ENCODE measurements at places on chromosomes 16 and 17.

GRCh38 chr16:1379304-1380076 lies 27.8 kb downstream of the GNPTG start:
- peak; percentile 73 for DNase-seq

- no peak for DNase-seq
These were observed 6.3 kb upstream of the ZCCHC14 start for GRCh38 chr16:87499189-87499486.

DNA sequence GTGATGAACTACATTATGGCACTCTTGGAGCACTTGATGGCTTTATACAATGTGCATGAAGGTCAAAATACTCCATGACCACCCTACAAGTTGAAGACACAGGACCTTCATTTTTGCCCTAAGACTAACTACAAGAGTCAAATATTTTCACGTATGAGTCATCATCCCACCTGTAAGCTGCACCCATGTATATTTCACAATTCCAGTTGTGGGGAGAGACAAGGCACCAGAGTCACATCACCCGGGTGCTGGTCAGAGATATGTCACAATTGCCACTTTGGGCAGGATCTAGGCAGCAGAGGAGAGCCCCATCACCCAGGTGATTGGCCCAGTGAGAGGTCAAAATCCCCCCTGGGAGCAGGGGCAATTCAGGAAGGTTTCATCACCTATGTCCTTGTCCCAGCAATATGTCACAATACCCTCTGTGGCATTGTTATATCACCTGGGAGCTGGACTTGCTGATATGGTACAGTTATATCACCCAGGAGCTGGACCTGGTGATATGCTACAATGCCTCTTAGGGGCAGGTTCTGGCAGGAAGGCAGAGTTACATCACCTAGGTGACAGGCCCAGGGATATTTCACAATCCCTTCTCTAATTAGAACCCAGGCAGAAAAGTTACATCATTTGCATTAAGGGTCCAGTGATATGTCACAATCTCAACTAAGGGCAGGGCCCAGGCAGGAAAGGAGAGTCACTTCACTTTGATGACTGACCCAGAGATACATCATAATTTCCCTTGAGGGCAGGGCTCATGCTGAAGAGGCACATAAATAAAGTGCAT lies 1839.2 kb downstream of the TP53TG3F start:
- DNase-seq, result no peak

- no peak for DNase-seq
These were observed 524.2 kb upstream of the EEF2KMT start for GRCh38 chr16:5621826-5622225.

DNA sequence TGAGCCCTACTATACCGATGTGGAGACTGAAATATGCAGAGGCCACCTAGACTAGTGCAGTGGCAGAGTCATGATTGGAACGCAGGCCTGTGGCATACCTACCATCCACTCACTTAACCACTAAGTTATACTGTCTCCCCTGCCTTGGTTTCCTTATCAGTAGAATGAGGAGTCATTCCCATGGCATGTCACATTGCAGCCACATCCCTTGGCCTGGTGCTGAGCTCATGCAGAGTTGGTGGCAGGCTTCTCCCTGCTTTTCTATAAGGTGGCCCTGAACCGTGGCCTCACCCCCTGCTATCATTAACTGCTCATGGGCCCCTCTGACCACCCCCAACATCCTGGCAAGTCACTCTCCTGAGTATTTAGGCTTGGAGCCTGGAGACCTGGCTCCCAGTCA lies 212.5 kb downstream of the KATNIP start:
- DNase-seq, result no peak

GRCh38 chr17:78717431-78717980 lies 64.6 kb downstream of the CYTH1 start:
- no peak for DNase-seq

- DNase-seq, result peak; percentile 89
These were observed 340 bp upstream of the MYO1D start for GRCh38 chr17:32877164-32877764.

- DNase-seq, result no peak
These were observed 17.8 kb downstream of the ZZEF1 start for GRCh38 chr17:4124999-4125398.

DNA sequence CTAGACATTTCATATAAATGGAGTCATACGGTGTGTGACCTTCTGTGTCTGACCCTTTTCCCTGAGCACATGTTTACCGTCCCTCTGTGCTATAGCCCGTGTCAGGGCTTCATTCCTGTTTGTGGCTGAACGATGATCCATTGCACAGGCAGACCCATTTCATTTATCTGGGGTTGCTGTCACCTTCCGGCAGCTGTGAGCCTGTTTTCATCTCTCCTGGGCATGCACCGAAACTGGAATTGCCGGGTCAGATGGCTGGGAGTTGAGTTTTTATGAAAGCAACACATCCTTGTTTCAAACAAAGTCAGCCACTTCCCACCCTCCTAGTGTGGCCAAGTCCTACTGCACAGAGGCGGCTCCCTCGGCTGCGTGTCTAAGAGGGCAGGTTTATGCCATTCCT lies 25.5 kb downstream of the BAIAP2 start:
- no peak for DNase-seq

- no peak for DNase-seq
These were observed 748 bp downstream of the ATF7IP2 start for GRCh38 chr16:10386517-10387100.

DNA sequence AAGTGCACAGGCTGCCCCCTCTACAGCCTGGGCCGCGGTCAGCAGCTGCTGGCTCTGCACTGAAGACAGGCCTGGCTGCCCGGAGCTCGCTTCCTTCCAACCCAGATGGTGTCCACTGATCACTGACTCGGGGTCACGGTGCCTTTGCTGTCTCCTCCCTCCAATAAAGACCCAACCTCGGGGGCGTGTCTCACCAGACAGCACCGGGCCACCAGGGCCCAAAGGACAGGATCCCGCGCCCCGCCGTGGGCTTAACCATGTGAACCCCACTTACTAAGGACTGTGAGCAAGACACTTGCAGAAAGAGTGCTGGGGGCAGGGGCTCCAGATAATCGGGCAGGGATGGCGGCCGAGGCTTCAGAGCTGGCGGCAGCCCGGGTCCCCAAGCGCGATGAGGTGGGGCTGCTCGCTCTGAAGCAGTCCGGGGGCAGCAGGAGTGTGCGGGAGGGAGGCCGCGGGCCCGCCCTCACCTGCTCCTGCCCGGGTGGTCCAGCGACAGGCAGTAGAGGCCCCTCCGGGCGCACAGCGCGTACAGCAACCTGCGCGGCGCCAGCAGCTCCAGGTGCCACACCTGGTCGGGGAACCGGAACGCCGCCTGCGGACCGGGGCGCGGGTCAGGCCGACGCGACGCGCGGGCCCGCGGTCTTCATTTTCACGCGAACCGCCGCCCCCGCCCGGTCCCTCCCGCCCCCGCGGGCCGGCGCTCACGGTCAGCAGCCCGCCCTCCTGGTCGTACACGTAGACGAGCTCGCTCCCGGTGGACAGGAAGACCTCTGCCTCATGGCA lies 502 bp downstream of the FAAP100 start:
- DNase-seq, result no peak

- no peak for DNase-seq
These were observed 37.9 kb downstream of the PIGL start for GRCh38 chr17:16254773-16255400.

GRCh38 chr16:66842765-66843164 lies 1.4 kb upstream of the CA7 start:
- DNase-seq, result no peak

- DNase-seq, result no peak
These were observed 4.5 kb downstream of the ATMIN start for GRCh38 chr16:81040131-81040530.

- DNase-seq, result no peak
These were observed 59.6 kb upstream of the CDH13 start for GRCh38 chr16:82567175-82567574.

GRCh38 chr16:9042964-9043680 lies 48.3 kb upstream of the HAPSTR1 start:
- no peak for DNase-seq

- no peak for DNase-seq
These were observed 47.7 kb downstream of the SMURF2 start for GRCh38 chr17:64614266-64615027.

GRCh38 chr17:49715717-49716279 lies 8.0 kb upstream of the SLC35B1 start:
- peak; percentile 39 for DNase-seq

GRCh38 chr16:55323637-55324271 lies at the start of gene IRX6:
Gene IRX6 (plus strand): TSS chr16:55324203. CDS start chr16:55325092, 889 bp downstream.
- DNase-seq, result no peak

GRCh38 chr17:40859536-40859935 lies 7.5 kb downstream of the KRT12 start:
- DNase-seq, result no peak

DNA sequence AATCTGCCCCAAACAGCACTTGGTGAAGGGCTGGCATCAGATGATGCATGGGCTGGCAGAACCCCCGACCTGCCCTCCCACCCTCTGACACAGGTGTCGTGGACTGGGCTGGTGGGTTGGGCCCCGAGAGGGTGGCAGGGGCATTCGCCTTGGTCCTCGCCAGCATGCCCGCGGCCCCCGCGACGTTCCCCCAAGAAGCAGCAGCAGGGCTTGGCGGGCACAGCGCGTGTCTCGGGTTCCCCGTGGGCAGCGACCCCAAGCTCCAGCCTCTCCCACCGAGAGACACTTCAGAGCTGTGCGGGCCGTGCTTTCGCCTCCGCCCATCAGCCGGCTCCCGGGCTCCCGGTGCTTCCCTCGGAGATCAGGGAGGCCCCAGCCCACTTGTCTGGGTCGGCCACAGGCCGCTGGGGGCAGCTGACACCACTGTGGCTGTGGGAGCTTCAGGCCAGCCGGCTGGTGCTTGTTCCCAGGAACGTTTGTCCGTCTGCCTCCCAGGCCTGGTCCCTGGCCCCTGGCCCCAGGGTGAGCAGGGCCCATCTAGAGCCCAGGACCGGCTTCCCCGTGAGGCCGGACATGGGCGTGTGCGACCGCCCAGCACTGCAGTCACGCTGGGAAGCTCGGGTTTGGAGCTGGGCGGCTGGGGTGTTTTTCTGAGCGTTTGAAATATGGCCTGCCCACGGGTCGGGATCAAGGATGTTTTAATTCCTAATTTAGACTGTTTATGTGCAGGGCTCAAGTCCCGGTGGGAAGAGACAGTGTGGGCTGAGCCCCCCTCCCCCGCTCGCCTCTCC lies 16.6 kb downstream of the CACNA1H start:
- no peak for DNase-seq

DNA sequence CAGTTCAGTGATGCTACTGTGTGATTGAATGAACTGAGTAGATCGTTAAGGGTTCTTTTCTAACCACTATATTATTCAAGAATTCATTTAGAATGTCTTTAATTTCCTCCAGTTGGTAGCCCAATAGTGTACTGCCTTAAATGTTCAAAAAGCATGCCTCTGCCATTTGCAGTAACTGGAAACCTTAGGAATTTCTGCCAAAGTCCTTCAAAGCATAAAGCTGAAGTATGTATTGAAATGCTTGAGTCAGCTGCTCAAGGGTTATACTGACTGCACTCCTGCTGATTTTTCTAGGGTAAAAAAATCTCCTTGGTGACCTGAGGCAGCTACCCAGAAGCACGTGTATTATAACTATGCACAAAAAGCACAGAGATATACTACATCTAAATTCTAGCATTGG lies 56.5 kb downstream of the SNTB2 start:
- DNase-seq, result no peak

DNA sequence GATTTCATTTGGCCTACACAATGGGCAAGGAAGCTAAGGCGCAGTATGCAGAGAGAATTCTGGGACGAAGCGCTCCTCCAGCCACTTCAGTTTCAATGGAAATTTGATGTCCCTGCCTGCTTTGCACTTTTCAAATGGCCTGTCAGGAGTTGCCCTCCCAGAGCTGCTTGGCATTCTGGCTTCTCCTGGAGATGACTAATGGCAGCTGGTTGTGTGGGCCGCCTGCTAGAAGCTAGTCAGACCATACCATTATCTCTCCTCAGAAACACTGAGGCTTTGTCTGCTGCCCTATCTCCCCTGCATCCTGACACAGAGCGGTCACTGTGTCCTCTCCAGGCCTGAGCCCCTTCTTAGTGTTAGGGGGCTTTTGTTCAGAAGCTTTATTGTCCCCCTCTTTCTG lies 180.1 kb downstream of the SPECC1 start:
- no peak for DNase-seq

DNA sequence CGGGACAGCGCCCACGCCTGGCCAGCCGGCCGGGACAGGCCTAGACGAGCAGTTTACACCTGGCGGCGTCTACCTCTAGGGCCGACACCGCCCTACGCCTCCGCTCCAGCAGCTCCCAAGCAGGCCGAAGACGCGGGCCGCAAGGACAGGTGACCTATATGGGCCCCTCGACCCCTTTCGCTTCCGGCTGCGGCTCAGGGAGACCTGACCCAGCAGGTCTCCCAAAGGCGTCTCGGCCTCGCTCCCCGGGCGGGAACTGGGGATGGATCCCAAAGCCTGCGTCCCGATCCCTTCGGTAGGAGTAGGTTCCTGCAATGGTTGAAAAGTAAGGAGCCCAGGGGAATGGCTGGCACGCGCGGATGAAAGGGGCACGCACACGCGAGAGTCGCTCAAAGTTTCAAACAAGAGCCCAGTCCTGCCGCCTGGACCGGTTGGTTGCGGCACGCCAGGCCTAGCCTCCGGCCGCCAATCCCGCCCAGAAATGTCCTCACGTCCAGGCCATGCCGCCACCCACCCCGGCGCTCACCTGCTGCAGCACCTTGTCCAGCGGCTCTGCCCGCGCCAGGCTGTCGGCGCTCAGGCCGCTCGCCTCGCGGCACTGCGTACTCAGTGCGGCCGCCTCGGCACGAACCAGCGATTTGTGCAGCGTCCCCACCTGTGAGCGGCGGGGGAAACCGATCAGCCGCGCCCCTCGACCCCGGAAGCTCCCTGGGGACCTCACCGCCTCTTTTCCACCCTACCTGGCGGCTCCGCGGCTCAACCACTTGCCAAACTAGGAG lies 630 bp downstream of the ESRP2 start:
- no peak for DNase-seq

GRCh38 chr17:6676802-6677157 lies 25.2 kb downstream of the C17orf100 start:
- no peak for DNase-seq

GRCh38 chr17:74892974-74893911 lies at the start of gene FADS6:
Gene FADS6 (minus strand): TSS chr17:74893633. CDS start chr17:74893595, 38 bp downstream.
- DNase-seq, result no peak

DNA sequence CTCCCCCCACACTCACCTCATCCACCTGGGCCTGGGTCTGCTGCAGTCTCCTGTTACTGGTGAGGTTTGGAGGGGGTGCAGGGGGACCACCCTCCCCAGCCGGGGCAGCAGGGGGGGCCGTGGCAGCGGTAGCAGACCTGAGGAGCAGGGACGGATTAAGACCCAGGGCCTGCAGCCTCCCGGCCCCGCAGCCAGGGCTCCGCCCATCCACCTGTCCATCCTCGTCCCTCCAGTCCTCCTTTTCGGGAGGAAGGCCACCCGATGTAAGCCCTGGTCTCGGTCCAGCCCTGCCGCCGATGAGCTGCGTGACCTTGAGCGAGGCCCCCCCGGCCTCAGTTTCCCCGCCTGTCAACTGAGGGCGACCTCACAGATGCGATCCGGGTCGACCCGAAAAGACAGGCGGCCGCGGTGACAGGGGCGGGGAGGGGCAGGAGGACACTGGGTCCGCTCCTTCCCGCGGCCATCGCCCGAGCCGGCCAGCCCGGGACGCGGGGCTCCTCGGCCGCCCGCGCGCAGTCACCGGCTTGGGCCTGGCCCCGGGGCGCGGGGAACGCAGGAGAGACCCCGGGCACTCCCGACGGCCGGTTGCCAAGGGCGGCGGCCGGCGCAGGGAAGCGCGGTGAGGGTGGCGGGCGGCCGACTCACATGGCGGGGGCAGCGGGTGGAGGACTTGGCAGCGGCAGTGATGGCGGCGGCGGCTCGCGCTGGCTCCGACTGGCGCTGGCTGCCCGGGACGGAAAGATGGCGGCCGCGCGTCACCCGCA lies at the start of gene VAMP2:
TSS of gene VAMP2 (minus strand) at position 716 of the 764 bp plus-strand sequence. CDS start at position 647, 69 bp downstream.
- DNase-seq, result peak; percentile 81
